ENCODE measurements at places on chromosomes 5 and 9. TPM values are rescaled to one million over a fixed set of nuclear protein-coding genes. Genes with fewer than 3 reads are reported as not detected.

FREM1 gene
- 2.9 TPM for total RNA-seq

TMEM232 gene
- total RNA-seq: 1.4 TPM

NUDT12 gene
- 10.4 TPM for total RNA-seq

SLCO6A1 gene
- not detected for total RNA-seq

DIPK1B gene
- 16.4 TPM for total RNA-seq

GRCh38 chr5:113171520-113171919 lies 194.9 kb downstream of the DCP2 start:
- DNase-seq: no peak

DNA sequence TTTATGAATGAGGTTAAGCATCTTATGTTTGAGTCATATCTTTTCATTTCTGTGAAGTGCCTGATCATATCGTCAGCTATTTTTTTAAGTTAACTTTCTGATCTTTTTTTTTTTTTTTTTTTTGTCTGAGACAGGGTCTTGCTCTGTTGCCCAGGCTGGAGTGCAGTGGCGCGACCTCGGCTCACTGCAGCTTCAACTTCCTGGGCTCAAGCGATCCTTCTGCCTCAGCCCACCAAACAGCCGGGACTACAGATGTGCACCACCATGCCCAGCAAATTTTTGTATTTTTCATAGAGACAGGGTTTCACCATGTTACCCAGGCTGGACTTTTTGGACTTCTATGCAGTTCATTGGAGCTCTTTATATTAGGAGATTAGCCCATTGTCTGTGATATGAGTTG lies 140.7 kb downstream of the PRKACG start:
- DNase-seq: no peak

- no peak for DNase-seq
Observed at GRCh38 chr5:74319076-74319475, 321.5 kb downstream of the ENC1 start.

DNA sequence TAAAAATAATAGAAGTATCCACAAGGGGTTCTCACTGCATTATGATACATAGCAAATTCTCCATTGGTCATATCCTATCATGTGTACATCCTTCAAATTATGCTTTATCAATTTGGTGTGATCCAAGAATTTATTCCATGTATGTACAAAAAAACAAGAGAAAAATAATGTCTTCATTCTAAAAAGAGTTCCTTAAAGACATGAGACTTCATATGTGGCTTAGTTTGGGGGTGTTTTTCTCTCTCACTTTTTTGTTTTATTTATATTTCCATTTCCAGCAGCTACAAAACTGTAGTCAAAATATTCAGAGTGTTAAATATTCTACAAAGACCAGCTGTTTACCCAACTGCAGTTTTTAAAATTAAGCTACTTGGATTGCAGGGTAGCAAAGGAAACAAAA lies 972.0 kb downstream of the DTWD2 start:
- DNase-seq: no peak

- no peak for DNase-seq
Observed at GRCh38 chr9:114364134-114365041, 23.4 kb downstream of the AKNA start.

DNA sequence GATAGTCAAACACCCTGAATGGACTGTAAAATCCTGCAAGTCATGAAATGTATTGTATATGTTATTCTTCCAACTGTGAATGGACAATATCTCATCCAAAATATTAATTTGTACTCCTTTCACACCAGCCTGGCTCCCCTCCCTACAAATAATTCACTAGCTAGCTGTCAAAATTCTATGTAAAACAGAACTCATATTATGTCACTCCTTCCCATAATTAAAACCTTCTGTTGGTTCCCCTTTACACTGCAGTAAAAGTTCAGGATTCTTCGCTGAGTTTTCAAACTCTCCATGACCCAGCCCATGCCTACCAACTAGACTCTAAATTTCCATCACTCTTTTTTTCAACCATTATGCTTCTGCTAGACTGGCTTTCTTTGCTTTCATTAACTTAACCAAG lies 857.1 kb downstream of the TAF11L14 start:
- DNase-seq: no peak

DNA sequence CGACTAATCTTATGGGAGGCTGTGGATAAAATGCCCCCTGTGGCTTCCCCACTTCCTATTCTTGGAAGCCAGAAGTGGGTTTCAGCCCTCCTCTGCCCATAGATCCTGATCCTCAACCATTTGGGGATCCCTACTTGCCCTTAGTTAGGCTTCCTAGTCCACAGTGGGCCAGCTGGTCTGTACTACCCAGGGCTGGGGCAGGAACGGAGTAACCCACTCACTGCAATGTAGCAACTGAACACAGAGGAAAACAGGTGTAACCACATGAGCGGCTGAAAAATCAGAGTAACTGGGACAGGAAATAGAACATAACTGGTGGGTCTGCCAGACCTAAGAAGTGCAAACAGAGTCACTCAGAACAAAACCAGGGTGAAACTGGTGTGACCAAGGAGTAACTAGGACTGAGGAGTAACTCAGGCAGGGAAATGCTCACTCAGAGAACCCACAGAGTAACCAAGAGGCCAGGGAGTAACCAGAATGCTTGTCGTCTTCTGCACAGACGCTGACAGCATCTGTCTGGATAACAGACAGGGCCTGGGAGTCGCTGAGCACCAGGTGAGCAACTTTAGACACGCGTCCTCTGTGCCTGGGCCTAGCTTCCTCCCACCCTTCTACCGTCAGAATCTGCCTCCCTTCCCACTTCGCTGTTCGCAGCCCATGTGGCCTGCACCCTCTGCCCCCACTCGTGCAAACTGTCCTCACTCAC lies 1.0 kb downstream of the AQP3 start:
- DNase-seq: no peak

- no peak for DNase-seq
Observed at GRCh38 chr9:78146241-78146640, 89.6 kb upstream of the CEP78 start.

GRCh38 chr9:32955655-32956478 lies 45.6 kb downstream of the APTX start:
- DNase-seq: no peak

GRCh38 chr5:150595466-150596031 lies 44.9 kb upstream of the SYNPO start:
- DNase-seq: peak; percentile 58
